ENCODE measurements at places on chromosomes 7 and 10.

- DNase-seq = no peak
These were observed 2.5 kb upstream of the MLXIPL start for GRCh38 chr7:73626814-73627213.

- no peak for DNase-seq
These were observed 666.9 kb downstream of the NXPH1 start for GRCh38 chr7:9100289-9100688.

- DNase-seq = no peak
These were observed 1249.9 kb upstream of the AUTS2 start for GRCh38 chr7:68348401-68348800.

DNA sequence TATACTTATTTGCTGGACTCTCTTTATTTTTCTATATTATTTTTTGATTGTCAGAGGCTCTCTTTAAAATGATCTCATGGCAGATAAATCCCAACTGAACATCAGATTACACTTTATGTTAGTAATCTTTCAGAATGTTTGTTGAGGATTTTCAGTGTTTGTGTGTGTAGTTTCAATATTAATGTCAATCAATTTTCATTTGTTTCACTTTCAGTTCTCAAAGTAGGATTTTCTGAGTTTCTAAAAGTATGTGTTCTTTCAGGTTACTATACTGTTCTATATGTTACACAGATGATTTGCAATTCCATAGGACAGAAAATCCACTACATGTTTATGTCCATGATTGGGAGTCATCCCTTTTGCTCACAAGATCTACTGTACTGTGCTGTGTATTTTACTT lies 311.9 kb upstream of the POT1 start:
- DNase-seq = no peak

DNA sequence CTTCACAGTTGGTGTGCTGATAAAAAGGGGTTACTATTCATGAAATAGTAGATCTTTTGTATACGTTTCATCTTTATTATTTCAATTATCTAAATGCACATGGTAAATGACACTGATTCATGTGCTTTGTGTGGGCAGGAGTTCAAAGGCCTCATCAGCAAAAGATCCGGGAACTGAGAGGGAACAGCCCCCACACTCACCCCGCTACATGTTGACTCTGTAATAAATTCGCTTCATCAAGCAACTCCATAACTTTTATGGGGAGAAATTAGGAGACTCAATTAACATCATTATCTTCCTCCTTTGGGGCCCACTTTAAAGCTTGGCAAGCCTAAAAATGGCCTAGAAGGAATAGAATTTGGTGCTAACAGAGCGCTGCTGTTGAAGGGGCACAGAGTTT lies 250.7 kb upstream of the BMPER start:
- no peak for DNase-seq

All from stimulated activated CD8-positive, alpha-beta memory T cell treated with anti-CD3 and anti-CD28 coated beads, Interleukin-7, amount 100 ng/mL, for 4 hours (primary cell).